GM12878 (cell line): ENCODE measurements at places on chromosomes 3 and 15.

GRCh38 chr15:101438482-101439284 lies 50.8 kb downstream of the PCSK6 start:
- no peak for DNase-seq
- H3K4me1 ChIP-seq = no peaks in the 10 kb centered on the region
- no peak overlapping the region for H3K27ac ChIP-seq
- H3K36me3 ChIP-seq = no peaks in the 10 kb centered on the region
- H3K27me3 ChIP-seq = no peaks in the 10 kb centered on the region; the same call in 1 of the 2 replicates

GRCh38 chr3:161372321-161373260 lies 1.3 kb upstream of the SPTSSB start:
- no peaks in the 10 kb centered on the region for H3K36me3 ChIP-seq
- H3K4me1 ChIP-seq = no peaks in the 10 kb centered on the region
- no peak overlapping the region for H3K27ac ChIP-seq
- H3K4me3 ChIP-seq = no peak overlapping the region
- peaks cover 18% of the 10 kb centered on the region for H3K27me3 ChIP-seq

DNA sequence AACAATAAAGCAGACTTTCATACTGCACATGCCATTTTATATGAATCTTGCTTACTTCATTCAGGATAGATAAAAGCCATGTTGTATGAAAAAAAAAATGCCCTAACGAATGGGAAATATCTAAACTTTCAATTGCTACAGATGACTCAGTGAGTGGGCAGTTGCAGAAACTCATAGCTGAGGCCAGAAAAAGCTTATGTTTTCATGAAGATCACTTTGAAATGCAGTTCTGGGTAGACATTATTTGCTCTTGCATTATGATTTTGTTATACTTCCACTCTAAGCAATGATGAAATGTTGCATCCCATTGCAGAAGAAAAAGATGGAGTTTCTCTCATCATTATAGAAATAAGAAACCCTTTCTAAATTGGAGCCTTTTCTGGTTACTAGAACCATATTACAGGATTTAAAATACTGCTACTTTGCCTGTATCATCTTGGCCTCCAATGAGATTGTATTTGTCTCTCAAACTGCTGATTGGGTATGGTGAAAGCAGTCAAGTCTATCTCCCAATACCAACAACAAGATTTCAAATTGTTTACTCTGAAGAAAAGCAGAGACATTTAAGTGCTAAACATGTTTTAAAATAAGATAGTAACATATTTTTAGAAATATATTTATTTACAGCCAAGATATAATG lies 17.0 kb downstream of the PEAK1 start:
- H3K4me3 ChIP-seq = no peak overlapping the region
- H3K27ac ChIP-seq = no peak overlapping the region
- H3K27me3 ChIP-seq = no peaks in the 10 kb centered on the region
- DNase-seq = no peak
- H3K36me3 ChIP-seq = no peaks in the 10 kb centered on the region

- peak overlapping the region; percentile 84 for H3K4me3 ChIP-seq
- peak overlapping the region; percentile 85 for H3K27ac ChIP-seq
- no peaks in the 10 kb centered on the region for H3K4me1 ChIP-seq
- no peak for DNase-seq
Observed at GRCh38 chr3:33438284-33438668, 1.9 kb downstream of the UBP1 start.

GRCh38 chr3:78029775-78030174 lies 989.9 kb downstream of the ROBO2 start:
- H3K27ac ChIP-seq = no peak overlapping the region
- no peaks in the 10 kb centered on the region for H3K36me3 ChIP-seq
- no peaks in the 10 kb centered on the region for H3K4me1 ChIP-seq
- H3K4me3 ChIP-seq = no peak overlapping the region
- no peak for DNase-seq

DNA sequence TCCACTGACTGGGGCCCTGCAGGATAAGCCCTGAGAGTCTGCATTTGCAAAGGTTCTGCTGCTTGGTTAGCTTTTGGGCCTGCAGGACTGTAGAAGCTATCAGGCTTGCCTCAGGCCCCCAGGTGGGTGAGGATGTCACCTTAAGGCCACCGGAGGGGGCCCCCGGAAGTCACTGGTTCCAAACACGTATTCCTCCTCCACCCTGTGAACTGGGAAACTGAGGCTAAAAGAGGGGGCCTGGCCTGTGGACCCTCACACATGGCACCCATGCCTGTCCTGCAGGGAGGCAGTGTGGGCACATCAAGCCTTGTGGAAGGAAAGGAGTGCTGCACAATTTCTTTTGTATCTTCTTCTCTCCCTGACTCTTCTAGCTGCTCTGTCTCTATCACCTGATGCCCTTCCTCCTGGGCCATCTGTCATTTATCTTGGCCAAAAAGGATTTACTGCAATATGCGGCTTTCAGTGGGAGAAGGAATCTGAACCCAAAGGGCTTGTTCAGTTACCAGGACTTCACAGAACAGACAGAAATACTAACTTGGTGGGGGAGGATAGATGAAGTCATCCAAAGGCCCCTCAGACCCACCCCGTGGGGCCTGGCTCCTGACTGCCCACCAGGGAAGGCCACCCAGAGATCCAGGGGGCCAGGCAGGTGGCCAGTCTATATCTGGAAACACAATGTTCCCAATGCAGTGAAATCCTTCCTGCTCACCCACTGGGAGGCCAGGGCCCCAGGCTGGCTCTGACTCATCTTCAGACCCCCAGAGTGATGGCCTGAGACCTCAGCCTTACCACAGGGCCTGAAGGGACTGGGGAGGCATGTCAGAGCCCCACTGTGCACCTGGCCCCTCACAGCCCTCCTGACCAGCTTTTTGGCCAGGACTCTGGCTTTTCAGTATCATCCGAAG lies 18.3 kb downstream of the UBAP1L start:
- no peak for DNase-seq
- H3K27me3 ChIP-seq = no peaks in the 10 kb centered on the region
- no peak overlapping the region for H3K27ac ChIP-seq
- H3K36me3 ChIP-seq = peaks cover 3% of the 10 kb centered on the region; the same call in 1 of the 2 replicates
- no peak overlapping the region for H3K4me3 ChIP-seq

DNA sequence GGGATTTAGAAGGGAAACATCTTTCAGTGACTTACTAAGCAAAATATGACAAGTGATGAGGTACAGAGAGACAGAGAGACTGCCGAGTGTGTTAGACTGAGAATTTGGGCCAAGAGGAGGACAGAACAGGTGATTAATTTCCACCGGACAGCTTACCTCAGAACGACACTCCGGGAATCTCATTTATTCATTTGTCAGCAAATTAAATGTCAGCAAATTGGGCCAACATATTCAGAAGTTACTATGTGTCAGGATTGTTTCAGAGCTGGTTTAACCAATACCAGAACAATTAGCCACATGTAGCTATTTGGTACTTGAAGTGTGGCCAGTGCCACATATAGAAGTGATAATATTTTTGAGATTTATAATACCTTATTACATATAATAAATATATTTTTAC lies 232.6 kb upstream of the CNTN3 start:
- H3K4me3 ChIP-seq = no peak overlapping the region
- H3K4me1 ChIP-seq = no peaks in the 10 kb centered on the region
- no peak for DNase-seq
- H3K27ac ChIP-seq = no peak overlapping the region
- H3K36me3 ChIP-seq = no peaks in the 10 kb centered on the region
- H3K27me3 ChIP-seq = no peaks in the 10 kb centered on the region

- H3K4me1 ChIP-seq = no peaks in the 10 kb centered on the region; the same call in 1 of the 2 replicates
- no peaks in the 10 kb centered on the region for H3K36me3 ChIP-seq
- no peaks in the 10 kb centered on the region for H3K27me3 ChIP-seq
Observed at GRCh38 chr15:50906954-50907600, 1.4 kb upstream of the AP4E1 start.

GRCh38 chr15:86743283-86743903 lies 663.7 kb downstream of the AGBL1 start:
- H3K27ac ChIP-seq = no peak overlapping the region
- no peak overlapping the region for H3K4me3 ChIP-seq
- no peaks in the 10 kb centered on the region for H3K36me3 ChIP-seq
- no peaks in the 10 kb centered on the region for H3K27me3 ChIP-seq
- H3K4me1 ChIP-seq = no peaks in the 10 kb centered on the region
- DNase-seq = no peak

GRCh38 chr3:13631256-13631655 lies 82.3 kb downstream of the FBLN2 start:
- H3K36me3 ChIP-seq = no peaks in the 10 kb centered on the region
- no peaks in the 10 kb centered on the region; the same call in 1 of the 2 replicates for H3K27me3 ChIP-seq
- no peaks in the 10 kb centered on the region for H3K4me1 ChIP-seq
- H3K27ac ChIP-seq = no peak overlapping the region
- no peak overlapping the region for H3K4me3 ChIP-seq

- no peaks in the 10 kb centered on the region for H3K27me3 ChIP-seq
- no peak for DNase-seq
- H3K4me3 ChIP-seq = no peak overlapping the region
- peaks cover 45% of the 10 kb centered on the region for H3K4me1 ChIP-seq
Observed at GRCh38 chr3:53754325-53754724, 91.9 kb downstream of the CHDH start.

- no peaks in the 10 kb centered on the region for H3K4me1 ChIP-seq
- no peak overlapping the region for H3K27ac ChIP-seq
- H3K36me3 ChIP-seq = no peaks in the 10 kb centered on the region
- no peak for DNase-seq
Observed at GRCh38 chr3:29555590-29555989, 274.7 kb downstream of the RBMS3 start.
